ENCODE measurements at places on chromosomes 2 and 18.

GRCh38 chr2:104872866-104873688 is 19.2 kb downstream of the POU3F3 start:
- peak; percentile 44 for DNase-seq

GRCh38 chr18:58438161-58438957 is 190.5 kb downstream of the ALPK2 start:
- DNase-seq, result peak; percentile 20

GRCh38 chr18:55362303-55362702 is 225.7 kb downstream of the TCF4 start:
- DNase-seq, result no peak

DNA sequence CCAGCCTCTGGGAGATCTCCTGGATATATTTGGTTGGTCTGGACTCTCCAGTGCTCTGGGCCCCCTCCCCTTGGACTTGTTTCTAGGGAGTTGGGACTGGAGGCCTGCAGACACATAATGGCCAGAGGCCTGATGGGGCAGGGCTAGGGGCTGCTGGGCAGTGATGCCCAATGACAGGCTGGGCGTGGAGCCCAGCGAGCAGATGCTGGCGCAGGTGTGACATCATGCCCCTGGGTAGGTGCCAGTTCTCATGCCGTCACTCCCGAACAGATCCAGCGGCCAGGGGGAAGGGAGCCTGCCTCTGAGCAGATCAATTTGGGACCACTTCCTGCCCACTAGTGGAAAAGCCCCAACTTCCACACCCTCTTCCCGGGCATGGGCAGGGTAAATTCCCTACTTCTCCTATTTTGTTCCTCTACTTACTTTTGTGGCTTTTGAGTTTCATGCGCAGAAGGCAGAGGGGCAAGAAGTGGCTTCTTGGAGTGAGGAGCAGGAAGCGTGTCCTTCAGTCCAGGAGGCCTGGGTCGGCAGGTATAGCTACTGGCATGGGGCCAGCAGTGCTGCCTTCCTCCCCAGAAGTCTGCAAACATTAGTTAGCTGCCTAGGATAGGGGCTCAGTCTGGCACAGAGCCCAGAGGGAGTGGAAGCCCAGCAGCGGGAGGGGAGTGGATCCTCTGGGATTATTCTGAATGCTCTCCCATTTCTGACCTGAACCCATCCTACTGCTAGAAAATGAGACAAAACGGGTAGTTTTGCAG is 6.1 kb downstream of the MPV17 start:
- no peak for DNase-seq

DNA sequence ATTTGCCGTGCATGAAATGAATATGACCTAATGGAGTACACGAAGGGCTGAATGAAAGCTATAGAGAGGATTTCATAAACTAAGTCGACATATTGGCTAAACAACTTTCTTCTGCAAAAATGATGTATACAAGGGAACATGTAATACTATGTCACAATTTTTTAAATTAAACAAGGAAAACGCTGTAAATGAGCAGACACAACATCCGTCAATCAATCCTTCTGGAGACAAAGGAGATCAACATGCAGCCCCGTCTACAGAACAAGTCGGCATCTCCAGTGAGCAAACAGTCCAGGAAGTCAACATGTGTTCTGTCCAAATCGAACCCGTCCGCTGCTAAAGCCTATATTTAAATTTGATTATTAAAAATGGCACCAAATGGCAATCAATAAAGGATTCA is 180.8 kb downstream of the TCF4 start:
- no peak for DNase-seq

All from HT1080 (cell line).